Stimulated activated CD8-positive, alpha-beta memory T cell treated with anti-CD3 and anti-CD28 coated beads, Interleukin-7, amount 100 ng/mL, for 48 hours (primary cell): ENCODE measurements at places on chromosomes 11 and 22.

GRCh38 chr22:37079668-37080171 is 28.2 kb downstream of the KCTD17 start:
- DNase-seq = peak; percentile 66

- no peak for DNase-seq
Observed at GRCh38 chr11:130562549-130562948, 114.1 kb downstream of the ADAMTS15 start.

GRCh38 chr22:39181778-39182177 is 29.3 kb upstream of the CBX7 start:
- no peak for DNase-seq

DNA sequence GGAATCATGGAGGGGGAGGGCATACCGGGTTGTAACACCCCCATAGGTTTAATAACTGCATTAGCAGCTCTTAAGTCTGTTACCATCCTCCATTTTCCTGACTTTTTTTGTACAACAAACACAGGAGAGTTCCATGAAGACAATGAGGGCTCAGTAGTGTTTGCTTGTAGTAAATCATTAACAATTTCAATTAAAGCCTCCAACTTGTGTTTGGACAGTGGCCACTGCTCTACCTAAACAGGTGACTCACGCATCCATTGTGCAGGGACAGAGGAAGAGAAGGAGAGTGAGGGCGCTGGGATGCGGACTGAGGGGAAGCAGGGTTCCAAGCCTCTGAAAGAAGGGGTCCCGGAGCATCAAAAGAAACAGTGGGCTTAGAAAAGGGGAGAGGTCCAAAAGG is 21.3 kb upstream of the MTNR1B start:
- no peak for DNase-seq

DNA sequence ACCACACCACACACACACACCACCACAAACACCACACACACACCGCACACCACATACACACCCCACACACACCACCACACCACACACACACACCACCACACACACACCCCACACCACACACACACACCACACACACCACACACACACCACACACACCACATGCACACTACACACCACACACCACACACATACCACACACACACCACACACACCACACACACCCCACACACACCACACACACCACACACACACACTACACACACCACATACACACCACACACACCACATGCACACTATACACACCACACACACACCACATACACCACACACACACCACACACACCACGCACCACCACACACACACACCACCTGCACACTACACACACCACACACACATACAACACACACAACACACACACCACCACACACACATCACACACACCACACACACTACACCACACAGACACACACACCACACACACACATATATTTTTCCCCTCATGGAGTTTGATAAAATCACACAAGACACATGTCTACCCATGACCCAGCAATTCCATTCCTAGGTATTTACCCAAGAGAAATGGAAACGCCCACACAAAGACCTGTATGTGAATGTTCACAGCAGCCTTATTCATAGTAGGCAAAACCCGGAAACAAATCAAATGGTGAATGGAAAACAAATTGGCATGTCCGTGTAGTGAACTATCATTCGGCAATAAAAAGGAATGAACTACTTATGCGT is 14.3 kb downstream of the CD5 start:
- DNase-seq = no peak

DNA sequence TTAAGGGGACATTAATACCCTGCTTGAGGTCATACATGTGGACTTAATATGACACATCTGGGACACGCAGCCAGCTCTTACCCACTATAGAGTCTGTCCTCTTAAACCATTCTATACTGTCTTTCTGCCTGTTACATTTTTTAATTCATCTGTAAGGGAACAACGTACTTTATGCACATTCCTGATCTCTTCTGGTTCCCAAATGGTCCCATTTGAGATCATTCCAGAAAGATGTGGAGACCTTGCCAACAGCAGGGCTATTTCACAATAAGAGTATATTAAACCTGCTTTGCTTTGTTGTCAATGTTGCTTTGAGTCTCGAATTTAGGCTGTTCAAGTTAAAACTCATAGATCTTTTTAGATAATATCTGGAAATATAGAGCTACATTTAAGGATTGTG is 332.2 kb upstream of the RAG2 start:
- DNase-seq = no peak

- no peak for DNase-seq
Observed at GRCh38 chr11:60314635-60315321, 12.3 kb upstream of the MS4A6E start.

GRCh38 chr11:79244798-79245197 is 196.0 kb downstream of the TENM4 start:
- no peak for DNase-seq

GRCh38 chr11:128505449-128506065 is 81.8 kb downstream of the ETS1 start:
- no peak for DNase-seq

- DNase-seq = no peak
Observed at GRCh38 chr11:3631331-3631730, 10.5 kb downstream of the ART5 start.

- no peak for DNase-seq
Observed at GRCh38 chr11:47380078-47380477, 1.7 kb upstream of the SPI1 start.

DNA sequence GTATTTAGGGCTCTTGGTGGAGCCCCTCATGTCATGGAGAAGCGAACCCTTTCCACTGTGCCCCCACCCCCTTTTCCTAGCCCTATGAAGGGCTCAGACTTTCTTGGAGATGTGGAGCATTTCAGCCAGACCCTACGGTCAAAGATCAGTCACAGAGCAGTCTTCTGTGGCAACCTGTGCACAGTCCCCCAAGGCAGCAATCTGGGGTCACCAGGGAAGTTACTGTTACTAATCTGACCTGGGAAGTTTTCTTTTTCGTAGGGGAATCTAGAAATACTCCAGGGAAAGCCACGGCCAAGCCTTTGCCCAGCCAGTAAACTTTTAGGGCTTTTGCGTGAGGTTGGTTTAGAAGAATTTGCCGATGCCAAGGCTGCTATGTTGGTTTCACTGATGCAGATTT is 50.6 kb downstream of the ZBTB16 start:
- DNase-seq = no peak

DNA sequence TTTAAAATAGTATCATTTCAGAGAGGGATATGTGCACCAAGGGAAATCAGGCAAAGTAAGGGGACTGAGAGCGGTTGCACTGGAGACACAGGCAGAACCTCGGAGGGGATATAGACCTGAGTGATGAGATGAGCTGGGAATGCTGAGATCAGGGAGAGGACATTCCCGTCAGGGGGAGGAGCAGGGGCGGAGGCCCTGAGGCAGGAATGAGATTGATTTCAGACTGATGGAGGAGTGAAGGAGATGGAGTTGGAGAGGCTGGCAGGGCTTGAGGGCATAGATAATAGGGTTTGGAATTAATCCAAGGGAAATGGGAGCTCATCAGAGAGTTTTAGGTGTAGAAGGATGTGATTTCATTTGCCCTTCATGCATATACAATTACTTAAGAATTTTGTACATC is 13.2 kb downstream of the CD6 start:
- no peak for DNase-seq

- no peak for DNase-seq
Observed at GRCh38 chr11:35292279-35292678, 127.1 kb downstream of the SLC1A2 start.

DNA sequence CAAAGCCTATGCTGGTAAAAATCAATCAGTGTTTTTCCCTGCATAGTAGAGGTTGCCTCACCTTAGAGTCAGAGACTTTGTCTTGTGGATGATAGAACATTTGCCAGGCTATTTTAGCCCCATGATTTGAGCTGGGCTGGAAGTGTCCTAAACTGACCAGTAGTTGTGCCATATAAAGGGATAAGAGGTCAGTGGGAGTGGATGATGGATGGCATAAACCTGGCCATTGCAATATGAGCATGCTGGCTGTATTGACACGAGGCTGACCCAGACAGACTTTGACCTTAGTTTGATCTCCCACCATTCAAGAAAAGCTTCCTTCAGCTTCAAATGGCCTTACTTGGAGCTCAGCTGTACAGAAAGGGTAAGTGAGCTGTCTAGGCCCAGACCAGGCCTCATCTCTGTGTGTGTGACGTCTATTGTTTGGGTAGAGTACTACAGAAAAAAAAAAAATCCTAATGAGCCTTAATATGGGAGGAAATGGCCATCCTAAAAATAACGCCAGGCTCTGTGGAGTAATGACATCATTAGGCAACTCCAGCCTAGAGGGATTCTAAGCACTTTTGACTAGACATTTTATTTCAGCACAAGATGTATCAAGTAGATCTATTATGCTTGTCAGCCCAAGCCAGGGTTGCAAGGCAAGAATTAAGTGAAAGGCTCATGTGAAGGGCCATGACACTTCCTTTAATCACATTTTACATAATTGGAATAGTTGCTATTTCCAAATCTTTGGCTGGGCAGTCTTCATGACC is 51.3 kb upstream of the CADM1 start:
- DNase-seq = no peak

GRCh38 chr22:17243524-17243923 is 24.3 kb upstream of the ADA2 start:
- DNase-seq = no peak

GRCh38 chr11:128345316-128345715 is 242.0 kb downstream of the ETS1 start:
- DNase-seq = no peak

GRCh38 chr11:74725701-74726100 is 5.5 kb downstream of the CHRDL2 start:
- DNase-seq = no peak

- no peak for DNase-seq
Observed at GRCh38 chr11:72760539-72761405, 8.6 kb upstream of the ARAP1 start.

DNA sequence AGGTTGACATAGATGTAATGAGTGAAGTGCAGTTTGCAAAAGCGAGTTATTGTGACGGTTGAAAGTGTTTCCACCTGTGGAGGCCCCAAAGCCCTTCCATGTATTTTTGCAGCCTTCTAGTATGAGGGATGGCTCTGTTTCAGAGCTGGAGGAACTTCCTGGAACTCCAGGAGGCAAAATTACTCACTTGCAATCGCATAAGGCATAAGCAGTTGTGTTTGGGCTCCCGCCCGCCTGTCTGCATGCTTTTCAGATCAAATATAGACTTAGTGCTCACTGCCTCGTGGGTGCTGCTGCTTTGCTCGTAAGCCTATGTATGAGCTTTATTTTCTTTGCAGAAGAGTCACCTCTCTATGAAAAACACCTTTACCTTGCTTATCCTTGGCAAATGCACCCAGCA is 146.8 kb upstream of the LARGE1 start:
- DNase-seq = no peak

GRCh38 chr11:73002214-73002613 is 139.9 kb downstream of the FCHSD2 start:
- no peak for DNase-seq

DNA sequence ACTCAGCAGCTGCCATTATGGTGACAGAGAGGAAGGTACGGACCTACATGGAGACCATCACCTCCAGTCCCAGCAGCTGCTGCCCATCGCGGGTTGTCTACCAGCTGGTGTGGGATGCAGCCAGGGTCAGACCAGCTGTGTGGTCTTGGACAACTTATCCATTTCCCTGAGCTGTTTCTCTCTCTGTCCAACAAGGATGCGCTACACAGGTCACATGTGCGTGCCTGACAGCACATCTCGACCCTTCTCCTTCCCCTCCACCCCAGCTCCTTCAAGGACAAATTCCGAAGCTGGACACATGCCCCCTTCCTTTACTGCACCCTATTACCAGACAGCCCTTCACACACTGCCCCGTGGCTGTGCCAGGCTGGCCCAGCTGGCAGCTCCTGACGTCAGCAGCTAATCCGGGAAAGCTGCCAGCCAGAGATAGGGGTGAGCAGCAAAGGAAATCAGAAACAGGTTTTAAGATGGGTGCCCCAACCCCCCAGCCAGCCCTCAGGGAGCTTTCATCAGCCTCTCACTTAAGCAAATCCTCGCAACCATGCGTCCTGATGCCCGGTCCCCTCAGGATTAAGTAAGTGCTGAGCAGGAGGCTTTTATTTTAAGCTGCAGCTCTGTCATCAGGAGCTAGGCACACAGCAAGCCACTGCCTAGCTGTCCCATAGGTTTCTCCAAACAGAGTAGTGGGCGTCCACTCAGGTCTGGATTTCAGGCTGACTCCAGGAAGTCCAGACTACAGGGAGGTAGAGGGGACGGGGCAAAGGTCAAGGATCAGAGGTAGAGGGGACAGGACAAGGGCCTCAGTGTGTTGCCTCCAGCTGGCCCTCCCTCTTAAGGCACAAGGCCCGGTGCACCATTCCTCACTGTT is 20.3 kb downstream of the TEF start:
- no peak for DNase-seq

DNA sequence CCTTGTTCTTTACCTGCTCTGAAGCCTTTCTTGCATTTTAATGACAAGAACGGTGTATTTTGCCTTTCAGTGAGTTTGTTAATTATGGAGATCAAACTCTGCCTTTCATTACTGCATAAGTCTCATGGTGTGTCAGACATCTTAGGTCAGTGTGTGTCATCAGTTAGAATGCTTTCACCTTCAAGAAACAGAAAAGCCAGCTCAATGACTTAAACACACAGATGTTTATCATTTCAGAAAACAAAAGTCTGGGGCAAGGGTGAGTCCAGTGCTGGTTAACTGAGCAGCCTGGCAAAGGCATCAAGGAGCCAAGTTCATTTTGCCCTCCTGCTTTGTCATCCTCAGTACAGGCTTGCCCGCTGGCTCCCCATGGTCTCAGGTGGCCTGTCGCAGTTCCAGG is 54.5 kb downstream of the PACS1 start:
- DNase-seq = no peak

DNA sequence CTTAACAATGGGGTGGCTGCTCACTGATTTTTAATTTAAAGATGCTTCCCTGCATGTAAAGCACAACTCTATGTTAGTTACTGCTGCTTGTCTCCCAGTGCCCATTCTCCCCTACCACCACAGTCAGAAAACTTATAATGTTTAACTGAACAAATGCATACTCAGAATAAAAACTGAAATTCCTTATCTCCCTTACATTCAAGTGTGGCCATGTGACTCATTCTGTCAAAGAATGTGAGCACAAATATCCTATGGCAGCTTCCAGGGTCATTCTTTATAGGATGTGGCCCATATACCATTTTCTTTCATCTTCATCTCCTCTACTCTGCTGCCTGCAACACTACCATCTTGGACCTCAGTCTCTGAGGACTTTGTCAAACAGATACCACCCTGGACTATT is 374.8 kb downstream of the DYNC2H1 start:
- DNase-seq = no peak

DNA sequence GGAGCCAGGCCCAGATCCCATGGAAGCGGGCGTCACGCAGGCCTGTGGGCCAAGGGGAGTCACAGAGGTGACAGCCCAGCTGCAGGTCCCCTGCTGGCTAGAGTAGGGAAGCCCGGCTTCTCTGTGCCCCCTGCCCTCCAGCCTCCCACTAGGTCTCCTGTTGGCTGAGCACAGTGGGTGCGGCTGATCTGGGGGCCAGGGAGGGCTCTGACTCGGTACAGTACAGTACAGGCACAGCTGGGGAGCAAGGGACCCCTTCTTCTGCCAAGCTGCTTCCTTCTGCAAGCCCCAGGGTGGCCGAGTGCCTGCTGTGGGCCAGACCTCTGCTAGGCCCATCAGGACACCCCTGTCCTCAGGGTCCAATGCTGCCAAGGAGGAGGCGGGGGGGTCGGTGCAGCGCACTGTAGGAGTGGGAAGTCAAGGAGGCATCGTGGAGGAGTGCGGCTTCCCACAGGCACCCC is 10.1 kb downstream of the SUSD2 start:
- no peak for DNase-seq
